AG20443 (cell line): ENCODE measurements at places on chromosomes 13 and 19.

DNA sequence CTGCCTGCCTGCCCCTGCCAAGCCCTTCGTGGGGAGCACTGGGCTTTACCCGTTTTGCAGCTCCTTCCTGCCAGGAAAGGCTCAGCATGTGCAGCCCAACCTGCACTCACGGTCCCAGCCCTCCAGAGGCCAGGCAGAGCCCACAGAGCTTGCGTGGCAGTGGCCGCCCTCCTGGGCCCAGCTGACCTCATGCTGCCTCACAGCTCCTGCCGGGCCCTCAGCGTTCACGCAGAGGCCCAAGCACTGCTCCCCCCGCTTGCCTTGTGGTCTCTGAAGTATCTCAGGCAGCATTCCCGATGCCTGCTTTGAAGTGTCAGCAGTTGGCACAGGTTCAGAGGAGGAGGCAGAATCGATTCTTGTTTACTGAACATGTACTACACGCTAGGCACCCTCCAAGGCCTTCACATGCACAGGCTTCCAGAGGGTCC is 32.5 kb downstream of the CAPN12 start:
- peak; percentile 95 for DNase-seq

GRCh38 chr19:30792561-30793505 is 420.6 kb downstream of the ZNF536 start:
- no peak for DNase-seq

GRCh38 chr13:109945206-109945960 is 159.0 kb upstream of the IRS2 start:
- DNase-seq: peak; percentile 80

DNA sequence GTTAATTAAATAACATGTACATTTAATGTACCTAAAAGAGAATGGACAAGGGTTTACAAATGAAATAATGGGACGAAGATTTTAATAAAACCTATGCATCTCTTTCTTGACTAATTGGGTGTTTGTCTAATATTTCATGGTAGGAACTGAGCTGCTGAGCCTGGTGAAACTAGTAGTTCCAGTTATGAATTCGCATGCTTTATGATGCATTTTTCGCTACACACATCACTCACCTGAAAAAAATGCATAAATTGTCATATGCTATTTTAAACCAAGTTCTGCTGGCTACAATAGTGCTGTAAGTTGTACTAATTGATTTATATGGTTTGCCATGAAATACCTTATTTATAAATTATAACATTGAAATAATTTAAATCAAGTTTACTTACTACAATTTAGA is 806.8 kb upstream of the SLITRK5 start:
- no peak for DNase-seq

- DNase-seq: no peak
These were observed 24.6 kb downstream of the COL4A1 start for GRCh38 chr13:110282316-110282841.

GRCh38 chr13:19591864-19592263 is 30.5 kb upstream of the TPTE2 start:
- no peak for DNase-seq

GRCh38 chr19:3368441-3368795 is 2.0 kb downstream of the NFIC start:
- no peak for DNase-seq

DNA sequence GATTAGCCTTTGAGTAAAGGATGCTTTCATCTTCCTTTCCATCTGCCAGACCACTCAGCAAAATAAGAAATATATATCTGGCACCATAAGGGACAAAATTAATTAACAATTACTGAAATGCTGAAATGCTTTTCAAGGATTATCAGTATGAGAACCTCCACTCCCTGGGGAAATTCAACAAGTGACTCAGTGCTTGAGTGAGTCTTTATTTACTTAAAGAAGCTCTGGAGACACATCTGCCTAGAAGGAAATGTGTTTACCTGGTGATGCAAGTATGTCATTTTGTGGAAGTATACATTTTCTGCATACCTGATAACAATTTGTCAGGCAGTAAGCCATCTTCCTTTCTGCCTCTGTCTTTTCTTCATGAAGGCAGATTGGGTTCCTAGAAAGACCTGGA is 23.4 kb downstream of the ZNF560 start:
- no peak for DNase-seq

- DNase-seq: no peak
These were observed 66.6 kb downstream of the RUBCNL start for GRCh38 chr13:46320406-46320805.

- DNase-seq: peak; percentile 42
These were observed 71.6 kb downstream of the SHISA2 start for GRCh38 chr13:25980255-25980654.

- no peak for DNase-seq
These were observed 858 bp upstream of the PPP6R1 start for GRCh38 chr19:55259540-55260210.

- DNase-seq: no peak
These were observed 705 bp downstream of the STXBP2 start for GRCh38 chr19:7637374-7638256.

DNA sequence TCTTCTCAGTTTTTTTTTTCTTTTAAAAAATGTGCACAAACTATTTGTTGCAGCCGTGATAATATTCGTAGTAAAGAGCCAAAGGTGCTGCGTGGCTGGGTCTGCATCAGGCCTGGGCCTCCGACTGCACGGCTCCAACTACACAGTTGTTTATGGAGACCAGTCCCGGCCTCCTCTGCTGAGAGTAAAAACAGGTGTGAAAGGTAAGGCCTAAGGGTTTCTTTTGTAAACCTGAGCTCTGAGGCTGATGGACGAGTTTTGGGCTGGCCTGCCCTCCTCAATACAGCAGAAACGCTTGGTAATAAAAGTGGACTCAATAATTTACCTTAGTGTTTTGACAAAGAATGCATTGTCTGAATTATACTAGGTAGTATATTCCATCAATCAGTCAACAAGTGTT is 3.9 kb downstream of the MBNL2 start:
- no peak for DNase-seq

DNA sequence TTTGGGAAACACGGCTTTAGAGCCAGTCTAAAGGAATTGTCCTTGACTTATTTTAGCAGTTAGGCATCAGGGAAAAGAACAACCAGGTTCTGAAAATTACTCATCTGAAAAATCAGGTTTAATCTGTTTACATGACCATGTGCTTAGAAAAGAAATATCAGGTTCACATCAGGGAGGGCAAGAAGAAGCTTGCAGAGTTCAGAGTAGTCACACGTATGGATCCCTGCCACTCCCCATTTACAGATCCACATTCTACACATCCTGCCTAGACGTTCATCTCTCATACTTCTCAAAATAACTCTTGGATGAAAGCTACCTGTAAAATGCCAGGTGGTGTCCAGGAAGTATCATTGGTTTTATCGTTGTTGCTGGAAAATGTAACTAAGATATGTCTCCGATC is 14.0 kb upstream of the PHF11 start:
- no peak for DNase-seq

GRCh38 chr13:112799394-112799793 is 109.6 kb downstream of the ATP11A start:
- DNase-seq: no peak

DNA sequence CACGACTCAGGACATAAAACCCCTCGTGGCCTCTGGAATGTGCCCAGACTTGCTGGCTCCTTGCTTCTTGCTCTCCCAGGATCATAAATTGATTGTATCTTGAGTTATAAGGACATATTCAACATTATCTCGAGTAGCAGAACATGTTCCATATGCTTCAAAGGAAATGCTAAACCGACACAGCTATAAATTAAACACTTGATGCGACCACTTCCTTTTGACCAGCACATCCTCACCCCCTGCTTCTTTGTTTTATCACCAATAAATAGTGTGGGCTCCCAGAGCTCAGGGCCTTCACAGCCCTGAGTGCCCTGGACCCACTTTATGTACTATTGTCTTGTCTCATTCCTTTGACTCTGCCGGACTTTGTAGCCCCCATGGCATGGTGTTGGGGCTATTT is 157.0 kb upstream of the PABPC3 start:
- DNase-seq: no peak

DNA sequence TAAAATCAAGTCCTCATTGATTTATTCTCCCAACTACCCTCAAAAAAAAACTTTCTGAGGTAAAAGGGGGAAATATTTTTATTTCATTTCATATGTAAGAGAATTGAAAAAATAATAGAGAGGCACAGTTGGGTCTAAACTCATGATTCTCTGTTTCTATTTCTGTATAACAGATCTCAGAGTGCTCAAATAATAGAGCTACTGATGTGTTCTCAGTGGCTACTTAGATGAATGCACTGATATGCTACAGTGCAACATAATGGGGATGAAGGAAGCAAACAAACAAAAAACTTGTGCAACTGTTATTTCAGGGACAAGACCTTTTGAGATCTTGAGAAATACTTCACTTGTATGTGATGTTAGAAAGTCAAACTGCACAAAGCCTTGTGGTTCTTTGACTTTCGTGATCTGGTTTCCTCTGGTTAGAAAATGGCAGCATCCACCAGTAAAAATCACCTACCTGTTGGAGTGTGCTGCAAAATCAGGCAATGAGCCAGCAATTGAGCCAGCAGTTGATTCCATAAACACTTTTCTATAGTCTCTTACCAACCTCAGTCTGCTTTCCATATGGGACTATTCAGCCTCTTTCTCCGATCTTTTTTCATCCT is 9.7 kb upstream of the DACH1 start:
- no peak for DNase-seq

- DNase-seq: peak; percentile 47
These were observed 8.1 kb downstream of the PTGIR start for GRCh38 chr19:46616631-46617322.

DNA sequence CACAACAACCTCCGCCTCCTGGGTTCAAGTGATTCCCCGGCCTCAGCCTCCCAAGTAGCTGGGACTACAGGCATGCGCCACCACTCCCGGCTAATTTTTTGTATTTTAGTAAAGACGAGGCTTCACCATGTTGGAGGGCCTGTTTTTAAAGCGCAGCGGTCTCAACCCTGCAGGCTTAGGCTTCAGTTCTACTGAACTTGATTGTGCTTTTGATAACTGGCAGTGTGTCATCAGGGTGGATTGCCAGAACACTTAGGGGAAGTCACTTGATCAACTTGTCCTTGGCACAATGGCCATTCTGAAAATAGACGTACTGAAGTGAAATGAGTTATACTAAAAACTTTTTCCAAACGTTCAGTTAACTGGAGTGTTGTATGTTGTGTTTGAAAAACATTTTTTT is 472.2 kb downstream of the KLF5 start:
- DNase-seq: no peak

DNA sequence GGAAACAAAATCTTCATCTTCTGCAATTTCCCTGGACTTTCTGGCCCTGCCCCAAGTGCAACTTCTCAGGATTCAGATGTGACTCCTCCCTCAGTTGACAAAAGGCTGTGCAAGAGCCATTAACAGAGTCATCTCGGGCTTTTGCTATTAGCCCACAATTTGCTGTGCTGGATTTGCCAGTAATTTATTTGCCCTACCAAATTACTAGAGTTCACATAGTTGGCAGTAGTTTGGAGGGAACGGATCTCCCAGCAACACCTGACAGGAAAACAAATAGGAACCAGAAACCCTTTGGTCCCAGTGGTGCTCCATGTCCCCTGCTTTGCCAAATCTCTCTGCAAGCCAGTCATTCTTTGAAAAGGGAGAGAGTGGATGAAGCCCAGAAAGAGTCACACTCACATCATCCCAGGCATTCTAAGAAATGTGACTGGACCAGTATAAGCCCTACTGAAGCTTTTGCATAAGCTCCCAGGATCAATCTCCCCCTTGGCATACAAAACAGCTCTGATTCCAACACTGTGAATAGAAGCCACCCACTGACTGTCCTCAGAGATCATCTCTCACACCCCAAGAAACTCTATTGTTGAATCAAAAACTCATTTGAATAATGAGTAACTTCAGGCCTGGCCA is 350.1 kb upstream of the NBEA start:
- peak; percentile 18 for DNase-seq

GRCh38 chr13:75481176-75482069 is 546 bp downstream of the TBC1D4 start:
- DNase-seq: peak; percentile 42

DNA sequence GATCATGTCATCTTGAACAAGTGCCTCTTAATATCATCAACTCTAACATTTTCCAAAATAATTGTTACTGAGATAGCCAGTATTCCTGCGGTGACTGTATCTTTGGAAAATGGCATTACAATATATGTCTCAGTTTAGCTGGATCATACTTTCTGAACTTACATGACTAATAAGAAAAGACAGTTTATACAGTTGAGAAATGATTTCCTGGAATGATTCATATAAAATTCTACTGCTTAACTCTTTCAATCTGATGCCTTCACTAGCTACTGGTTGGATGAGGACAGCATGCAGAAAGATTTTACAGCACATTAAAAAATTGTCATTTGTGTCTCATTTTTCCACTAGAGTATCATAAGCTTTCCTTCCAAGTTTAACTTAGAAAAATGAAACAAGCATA is 302.1 kb downstream of the PCDH17 start:
- DNase-seq: no peak

DNA sequence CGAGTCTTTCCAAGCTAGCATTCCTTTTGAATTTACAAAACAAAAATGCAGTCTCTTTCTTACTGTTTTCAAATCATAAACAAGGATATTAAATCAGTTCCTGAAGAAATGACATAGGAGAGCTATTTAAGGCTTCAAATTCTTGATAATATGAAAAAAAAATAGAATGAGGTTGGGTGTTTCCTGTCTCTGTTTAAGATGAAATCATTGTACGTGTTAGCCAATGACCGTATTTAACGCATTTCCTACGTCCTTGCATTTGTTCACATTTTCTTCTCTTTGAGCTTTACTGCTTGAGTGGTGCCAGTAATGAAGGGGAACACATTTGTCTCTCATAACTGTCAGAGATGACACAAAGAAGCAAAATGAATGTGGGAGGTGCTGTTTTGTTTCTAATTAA is 821.3 kb downstream of the DIAPH3 start:
- no peak for DNase-seq

DNA sequence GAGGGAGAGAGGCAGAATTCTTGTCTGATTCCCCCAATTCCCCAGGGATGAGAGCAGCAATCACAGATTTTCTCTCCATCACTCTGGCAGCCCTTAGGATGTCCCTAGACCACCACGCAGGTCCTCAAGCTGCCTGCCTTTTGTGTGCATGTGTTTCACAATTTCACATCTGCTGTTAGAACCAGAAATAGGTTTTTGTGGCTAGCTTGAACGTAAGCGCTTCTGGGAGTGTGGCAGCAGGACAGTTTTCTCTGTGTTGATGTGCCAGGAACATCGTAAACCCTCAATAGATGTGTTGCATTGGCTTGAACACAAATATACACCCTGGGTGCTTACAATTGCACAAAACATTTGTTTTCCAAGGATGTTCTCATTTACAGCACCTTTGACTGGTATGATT is 78.8 kb upstream of the TMTC4 start:
- no peak for DNase-seq

DNA sequence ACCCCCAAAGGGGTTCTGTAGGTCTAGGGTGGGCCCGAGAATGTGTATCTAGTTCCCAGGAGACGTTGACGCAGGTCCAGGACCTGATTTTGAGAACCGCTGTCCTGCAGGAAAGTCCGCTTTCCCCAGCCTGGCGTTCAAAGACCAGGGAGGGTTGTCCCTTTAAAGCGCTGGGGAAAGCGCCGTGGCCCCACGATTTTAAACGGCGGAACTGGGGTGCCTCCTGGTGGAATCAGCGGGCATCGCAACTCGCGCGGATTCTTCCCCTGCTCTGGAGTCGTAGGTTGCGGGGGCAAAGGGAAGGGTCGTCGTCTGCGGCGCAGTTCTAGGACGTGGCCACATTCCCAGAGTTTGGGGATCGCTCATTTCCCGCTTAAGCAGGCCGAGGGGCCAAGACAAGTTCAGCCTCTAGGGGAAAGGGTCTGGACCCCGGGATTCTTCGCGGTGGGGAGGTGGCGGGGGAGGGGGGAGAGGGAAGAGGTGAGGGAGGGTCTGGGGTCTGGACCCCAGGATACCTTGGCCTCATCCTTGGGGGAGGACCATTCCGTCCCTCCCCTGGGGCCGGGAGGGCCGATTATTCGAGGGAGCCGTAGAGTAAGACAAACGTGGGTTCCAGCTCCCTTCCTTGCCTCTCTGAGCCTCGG is 7.7 kb downstream of the PNMA8B start:
- DNase-seq: peak; percentile 90
